Panc1 (cell line): ENCODE measurements at places on chromosomes 1 and 21. TPM values are rescaled to one million over a fixed set of nuclear protein-coding genes. Genes with fewer than 3 reads are reported as not detected.

STUM gene
- 0.03 TPM for total RNA-seq

KCNE2 gene
- total RNA-seq, result not detected

MPZ gene
- total RNA-seq, result not detected

GJA9 gene
- 0.10 TPM for total RNA-seq

EFNA3 gene
- 2.3 TPM for total RNA-seq

TSSK3 gene
- total RNA-seq, result 3.6 TPM

IGSF5 gene
- total RNA-seq, result not detected

NPPB gene
- not detected for total RNA-seq
